Neural progenitor cell (in vitro differentiated cells): ENCODE measurements at places on chromosomes 16 and 17.

DNA sequence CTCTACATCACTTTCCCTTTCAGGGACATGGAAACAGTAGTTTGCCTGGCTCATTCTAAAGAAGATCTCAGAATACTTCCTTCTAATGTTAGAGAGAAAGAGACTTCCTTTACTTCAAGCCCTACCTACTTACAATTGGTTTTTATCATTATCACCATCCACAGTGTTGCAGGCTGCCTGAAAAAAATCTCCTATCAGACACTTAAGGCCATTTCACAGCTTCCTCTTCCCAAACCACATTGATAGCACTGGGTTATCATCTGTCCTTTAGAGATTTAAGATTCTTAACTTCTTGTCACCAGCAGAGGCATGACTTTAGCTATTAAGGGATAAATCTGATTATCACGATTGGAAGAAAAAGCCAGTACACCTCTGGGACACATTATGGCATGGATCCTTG, 178.5 kb upstream of the TBX2 start:
- no peak for DNase-seq

DNA sequence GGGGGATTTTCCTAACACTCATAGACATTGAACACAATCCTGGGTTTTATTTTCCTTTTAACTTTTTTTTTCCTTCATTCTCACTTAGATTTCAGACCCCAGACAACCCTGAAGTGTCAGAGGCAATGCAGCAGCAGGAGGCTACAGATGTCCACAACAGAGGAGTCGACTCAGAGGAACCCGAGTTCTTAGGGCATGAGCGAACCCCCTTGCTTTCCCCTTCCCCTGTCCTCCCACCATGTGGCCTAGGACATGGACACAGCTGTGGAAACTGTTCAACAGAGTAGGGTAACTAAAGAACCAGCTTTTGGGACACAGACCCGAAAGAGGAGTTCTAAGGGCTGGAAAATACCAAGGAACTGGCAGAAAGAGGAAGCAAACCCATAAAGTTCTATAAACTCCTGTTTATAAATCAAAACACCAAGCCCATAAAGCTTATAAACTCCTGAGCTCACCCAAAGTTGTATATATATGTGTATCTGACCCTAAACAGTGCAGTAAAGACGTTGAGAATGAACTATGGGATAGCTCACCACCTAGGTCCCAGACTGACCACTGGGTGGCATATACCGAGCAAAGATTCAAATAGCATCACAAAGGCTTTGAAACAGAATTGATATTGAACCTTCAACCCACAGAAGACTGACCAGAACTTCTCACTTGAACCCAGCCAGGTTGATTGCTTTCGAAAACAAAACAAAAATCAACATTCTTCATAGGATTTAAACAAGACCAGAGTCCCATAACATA, 33.9 kb downstream of the CMTM4 start:
- DNase-seq: no peak

GRCh38 chr17:10061111-10061845, 137.1 kb downstream of the GAS7 start:
- DNase-seq: no peak

DNA sequence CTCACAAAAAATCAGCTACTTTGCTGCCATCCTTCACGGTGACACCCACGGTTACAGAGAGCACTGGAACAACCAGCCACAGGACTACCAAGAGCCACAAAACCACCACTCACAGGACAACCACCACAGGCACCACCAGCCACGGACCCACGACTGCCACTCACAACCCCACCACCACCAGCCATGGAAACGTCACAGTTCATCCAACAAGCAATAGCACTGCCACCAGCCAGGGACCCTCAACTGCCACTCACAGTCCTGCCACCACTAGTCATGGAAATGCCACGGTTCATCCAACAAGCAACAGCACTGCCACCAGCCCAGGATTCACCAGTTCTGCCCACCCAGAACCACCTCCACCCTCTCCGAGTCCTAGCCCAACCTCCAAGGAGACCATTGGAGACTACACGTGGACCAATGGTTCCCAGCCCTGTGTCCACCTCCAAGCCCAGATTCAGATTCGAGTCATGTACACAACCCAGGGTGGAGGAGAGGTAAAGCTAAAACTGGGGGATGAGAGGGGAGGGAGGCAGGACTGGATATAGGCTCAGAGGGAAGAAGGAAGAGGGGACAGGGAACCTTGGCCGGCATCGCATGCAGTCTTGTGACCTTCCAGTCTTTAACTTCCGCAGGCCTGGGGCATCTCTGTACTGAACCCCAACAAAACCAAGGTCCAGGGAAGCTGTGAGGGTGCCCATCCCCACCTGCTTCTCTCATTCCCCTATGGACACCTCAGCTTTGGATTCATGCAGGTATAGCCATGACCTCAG, 581 bp downstream of the CD68 start:
- DNase-seq: no peak

GRCh38 chr16:47377154-47377553, 83.7 kb downstream of the ITFG1 start:
- DNase-seq: no peak

- no peak for DNase-seq
Measured at GRCh38 chr16:26281381-26282110, 589.8 kb downstream of the HS3ST4 start.

DNA sequence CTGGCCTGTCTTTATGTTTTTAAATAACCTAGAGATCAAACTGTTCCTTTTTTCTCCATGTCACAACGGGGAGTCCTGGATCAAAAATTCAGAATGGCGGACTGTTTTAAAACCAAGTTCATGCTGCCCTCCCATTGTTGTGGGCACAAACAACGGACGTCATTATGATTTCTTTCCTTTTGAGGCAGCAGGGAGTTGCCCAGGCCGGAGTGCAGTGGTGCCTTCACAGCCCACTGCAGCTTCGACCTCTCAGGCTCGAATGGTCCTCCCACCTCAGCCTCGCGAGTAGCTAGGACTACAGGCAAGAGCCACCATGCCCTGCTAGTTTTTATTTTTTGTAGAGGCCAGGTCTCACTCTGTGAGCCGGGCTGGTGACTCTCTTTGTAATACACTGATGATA, 26.5 kb downstream of the NDE1 start:
- no peak for DNase-seq

- no peak for DNase-seq
Measured at GRCh38 chr17:50598487-50598886, 36.2 kb upstream of the ABCC3 start.

DNA sequence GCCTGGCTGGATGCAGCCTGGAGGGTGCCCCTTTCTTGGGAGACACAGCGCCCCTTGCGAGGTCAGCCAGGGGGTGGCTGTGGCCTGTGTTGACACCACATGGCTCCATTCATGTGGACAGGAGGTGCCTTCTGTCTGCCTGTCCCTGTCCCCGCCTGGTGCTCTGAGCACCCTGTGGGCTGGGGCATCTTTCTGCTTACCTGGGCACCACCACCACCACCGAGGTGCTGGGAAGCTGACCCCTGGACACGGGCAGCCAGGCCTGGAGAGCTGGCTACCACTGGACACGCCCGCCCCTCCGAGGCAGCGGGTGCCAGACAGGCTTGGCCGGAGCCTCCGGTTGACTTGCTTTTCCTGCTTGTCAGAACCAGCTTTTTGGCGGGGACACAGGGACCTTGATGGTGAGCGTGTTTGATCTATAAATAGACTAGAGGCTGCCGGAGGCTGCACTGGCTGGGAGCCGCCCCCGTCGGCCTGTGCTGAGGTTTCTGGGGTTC, 121.3 kb upstream of the GSE1 start:
- DNase-seq: no peak

- DNase-seq: no peak
Measured at GRCh38 chr16:30766206-30766932, 4.2 kb downstream of the RNF40 start.

- DNase-seq: no peak
Measured at GRCh38 chr17:16129441-16130205, 85.7 kb downstream of the NCOR1 start.

GRCh38 chr16:20884240-20884556, 16.0 kb downstream of the DCUN1D3 start:
- DNase-seq: no peak

DNA sequence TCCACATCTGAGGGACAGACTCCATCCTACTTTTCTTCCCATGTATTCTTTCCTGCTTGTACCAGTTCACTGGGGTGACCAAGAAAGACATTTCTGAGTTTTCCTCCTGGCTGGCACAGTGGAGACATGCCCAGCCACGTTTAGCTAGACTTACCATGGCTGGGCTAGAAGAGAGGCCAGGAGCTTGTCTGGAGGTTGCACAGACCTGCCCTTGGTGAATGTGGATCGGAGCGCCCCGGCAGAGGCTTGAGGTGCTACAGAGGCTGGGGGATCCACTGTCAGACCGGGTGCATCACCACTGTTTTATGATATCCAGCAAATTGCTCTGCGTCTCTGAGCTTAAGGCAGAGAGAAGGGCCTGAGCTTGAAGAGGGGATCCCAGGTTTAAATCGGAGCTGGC, 3.5 kb downstream of the IL4R start:
- no peak for DNase-seq
